ENCODE measurements at places on chromosomes 3 and 15.

GRCh38 chr3:46845397-46845859, 17.8 kb downstream of the MYL3 start:
- no peak for DNase-seq

- DNase-seq = no peak
Observed at GRCh38 chr3:71366988-71367604, 216.4 kb downstream of the FOXP1 start.

DNA sequence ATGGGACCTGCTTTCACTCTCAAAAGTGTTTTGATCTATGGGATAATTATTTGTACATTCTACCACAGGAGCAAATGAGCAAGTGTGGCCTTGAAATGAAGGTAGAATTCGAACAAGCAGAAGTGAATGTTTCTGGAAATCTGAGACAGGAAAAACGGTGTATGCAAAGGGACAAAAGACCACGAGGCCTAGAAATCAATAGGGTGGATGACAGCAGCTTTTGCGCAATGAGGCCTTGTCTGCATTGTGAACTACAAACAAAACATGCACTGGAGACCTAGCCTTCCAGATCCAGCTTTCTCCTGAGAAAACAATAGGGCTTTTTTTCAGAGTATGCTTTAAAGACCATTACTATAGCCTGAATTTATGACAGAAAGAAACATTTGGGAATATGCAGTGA, 1137.0 kb downstream of the ROBO2 start:
- no peak for DNase-seq

GRCh38 chr3:158768361-158768787, 33.5 kb upstream of the MFSD1 start:
- DNase-seq = peak; percentile 42
